ENCODE measurements at places on chromosomes 5 and 9. TPM values are rescaled to one million over a fixed set of nuclear protein-coding genes. Genes with fewer than 3 reads are reported as not detected.

SVEP1 gene
- total RNA-seq = 0.12 TPM

PCDHGA7 gene
- total RNA-seq = 0.21 TPM

CD72 gene
- 4.9 TPM for total RNA-seq

TCF7 gene
- total RNA-seq = 693 TPM

FRRS1L gene
- not detected for total RNA-seq

NUTM2F gene
- total RNA-seq = not detected

Measured in T-cell (primary cell).